Nucleus accumbens (tissue), 56 donors: ENCODE measurements at places on chromosomes 3 and 15.

DNA sequence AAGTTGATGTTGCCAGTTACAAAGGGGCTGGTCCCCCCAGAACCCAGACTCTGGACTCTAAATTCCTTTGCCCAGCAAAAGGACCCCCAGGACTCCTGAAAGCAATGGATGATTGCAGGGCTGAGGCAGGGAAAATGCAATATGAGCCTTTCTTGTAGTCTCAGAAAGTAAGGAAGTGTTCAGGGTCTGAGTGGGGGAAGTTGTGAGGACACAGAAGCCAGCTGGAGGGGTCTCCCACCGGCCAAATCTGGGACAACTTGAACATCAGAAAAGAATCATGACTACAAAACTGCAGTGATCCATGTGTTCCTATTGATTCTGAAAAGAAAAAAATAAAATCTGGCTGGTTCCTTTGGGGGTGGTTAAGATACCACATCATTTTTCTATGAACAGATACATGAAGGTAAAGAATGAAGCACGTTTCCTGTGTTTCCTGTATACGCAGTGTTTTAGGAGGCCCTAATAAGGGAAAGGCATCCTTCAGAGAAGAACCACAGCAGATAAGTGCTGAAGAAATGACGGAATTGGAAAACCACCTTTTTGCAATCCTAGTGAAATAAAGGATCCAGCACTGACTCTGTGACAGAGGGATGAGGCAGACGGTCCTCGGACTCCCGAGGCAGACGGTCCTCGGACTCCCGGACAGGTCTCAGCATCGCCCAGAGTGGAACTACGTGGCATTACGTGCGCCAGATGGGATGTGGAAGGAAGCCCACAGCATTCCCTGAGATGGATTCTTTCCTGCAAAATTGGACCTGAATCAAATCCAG lies 22.2 kb upstream of the GRIP2 start:
- no peak for DNase-seq

DNA sequence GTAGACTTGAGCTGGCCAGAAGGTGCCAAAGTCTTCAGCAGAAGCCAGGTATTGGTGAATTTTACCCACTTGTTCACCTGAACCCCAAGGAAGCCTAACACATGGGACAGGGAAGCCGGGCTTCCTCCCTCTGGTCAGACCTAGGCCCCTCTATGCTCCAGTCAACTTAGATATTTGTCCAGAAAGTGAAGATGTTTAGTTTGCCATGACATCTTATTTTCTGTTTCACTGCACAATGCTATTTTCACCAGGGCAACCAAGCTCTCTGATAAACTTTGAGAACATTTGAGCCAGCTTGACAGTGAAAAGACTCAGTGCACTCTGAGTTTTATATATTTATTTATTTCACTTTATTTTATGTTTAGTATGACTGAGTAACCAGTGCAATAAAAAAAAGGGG lies 71.0 kb downstream of the SOX14 start:
- DNase-seq = no peak

DNA sequence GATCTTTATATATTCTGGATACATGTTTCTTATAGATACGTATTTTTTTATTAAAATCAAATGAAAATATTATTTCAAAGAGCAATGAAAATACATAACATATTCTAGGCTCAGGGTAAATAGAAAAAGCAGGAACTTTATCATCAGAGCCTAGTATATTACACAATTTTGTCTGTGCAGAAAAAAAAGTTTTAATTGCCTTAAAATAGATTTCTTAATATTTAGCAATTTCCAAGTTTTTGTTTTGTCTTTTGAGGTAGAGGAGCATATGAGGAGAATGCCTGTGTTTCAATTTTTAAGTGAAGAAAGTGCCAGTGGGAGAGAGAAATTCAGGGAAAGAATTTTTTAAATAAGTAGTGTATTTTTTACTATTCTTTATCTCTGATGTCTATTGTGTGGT lies 10.5 kb downstream of the CAPN7 start:
- DNase-seq = no peak

DNA sequence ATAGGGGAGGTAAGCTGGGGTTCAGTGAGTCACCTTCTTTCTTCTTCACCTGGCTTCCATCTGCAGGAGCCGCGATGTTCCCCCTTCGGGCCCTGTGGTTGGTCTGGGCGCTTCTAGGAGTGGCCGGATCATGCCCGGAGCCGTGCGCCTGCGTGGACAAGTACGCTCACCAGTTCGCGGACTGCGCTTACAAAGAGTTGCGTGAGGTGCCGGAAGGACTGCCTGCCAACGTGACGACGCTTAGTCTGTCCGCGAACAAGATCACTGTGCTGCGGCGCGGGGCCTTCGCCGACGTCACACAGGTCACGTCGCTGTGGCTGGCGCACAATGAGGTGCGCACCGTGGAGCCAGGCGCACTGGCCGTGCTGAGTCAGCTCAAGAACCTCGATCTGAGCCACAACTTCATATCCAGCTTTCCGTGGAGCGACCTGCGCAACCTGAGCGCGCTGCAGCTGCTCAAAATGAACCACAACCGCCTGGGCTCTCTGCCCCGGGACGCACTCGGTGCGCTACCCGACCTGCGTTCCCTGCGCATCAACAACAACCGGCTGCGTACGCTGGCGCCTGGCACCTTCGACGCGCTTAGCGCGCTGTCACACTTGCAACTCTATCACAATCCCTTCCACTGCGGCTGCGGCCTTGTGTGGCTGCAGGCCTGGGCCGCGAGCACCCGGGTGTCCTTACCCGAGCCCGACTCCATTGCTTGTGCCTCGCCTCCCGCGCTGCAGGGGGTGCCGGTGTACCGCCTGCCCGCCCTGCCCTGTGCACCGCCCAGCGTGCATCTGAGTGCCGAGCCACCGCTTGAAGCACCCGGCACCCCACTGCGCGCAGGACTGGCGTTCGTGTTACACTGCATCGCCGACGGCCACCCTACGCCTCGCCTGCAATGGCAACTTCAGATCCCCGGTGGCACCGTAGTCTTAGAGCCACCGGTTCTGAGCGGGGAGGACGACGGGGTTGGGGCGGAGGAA lies 2.6 kb downstream of the ISLR2 start:
- DNase-seq = no peak

DNA sequence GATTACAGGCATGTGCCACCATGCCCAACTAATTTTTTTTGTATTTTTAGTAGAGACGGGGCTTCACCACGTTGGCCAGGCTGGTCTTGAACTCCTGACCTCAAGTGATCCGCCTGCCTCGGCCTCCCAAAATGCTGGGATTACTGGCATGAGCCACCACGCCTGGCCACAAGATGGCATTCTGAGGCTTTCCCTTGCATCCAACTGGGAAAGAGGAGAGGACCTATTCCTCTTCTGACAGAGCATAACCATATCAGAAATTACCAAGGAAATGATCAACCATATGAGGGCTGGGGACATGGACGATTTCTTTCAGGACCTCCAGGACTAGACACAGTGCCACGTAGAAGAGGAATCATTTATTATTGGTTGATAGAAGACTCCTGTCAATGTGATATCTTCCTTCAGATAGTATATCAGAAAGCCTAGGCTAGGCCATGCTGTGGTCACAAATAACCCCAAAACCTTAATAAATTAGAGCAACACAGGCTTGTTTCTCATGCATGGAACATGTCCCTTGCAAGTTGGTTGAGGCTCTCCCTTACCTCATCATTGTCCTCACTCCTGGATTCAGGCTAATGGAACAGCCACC lies 372.3 kb upstream of the IL12A start:
- DNase-seq = no peak

- no peak for DNase-seq
These were observed 1.2 kb downstream of the EOGT start for GRCh38 chr3:69012100-69012799.

DNA sequence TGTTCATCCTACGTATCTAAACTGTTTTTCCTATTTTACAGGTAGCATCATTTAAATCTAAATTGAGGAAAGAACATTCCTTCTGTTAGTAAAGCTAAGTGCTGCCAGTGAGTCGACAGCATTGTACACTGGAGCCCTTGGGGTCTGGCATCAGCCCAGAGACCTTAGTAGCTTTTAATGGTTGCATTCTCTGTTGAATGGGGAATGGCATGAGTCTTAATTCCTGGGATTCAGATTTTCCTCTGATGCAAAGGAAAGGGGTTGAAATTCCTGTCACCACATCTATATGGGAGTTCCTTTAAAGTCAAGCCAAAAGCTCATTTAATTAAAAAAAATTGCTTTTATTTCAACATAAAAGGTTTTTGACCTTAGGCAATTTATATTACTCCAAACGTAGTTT lies 148.4 kb upstream of the GBE1 start:
- DNase-seq = no peak

GRCh38 chr3:131444180-131444579 lies 58.6 kb downstream of the MRPL3 start:
- DNase-seq = no peak

GRCh38 chr3:38653685-38654537 lies 4.4 kb upstream of the SCN5A start:
- DNase-seq = no peak

- DNase-seq = no peak
These were observed 53.7 kb downstream of the ARNT2 start for GRCh38 chr15:80457896-80458295.

DNA sequence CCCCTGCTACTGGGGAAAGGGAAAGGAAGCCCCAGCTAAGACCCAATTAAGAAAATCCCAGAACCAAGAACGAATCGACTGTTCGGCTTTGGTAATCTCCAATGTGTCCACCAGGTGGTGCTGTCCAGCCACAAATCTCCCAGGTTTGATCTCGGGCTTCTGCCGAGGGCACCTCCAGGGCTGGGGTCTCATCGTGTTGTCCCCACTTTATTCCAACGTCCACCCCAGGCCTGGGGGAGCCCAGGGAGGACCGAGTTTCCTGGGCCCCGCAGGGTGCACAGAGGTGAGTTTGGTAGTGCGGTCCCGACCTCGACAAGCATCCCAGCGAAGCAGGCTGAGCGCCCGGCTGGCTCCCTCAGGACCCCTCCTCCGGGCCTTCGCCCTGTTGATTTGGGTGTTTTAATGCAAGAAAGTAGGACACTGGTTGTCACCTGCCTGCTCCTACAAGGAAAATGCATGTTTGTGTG lies 185.1 kb downstream of the GOLGA6L6 start:
- no peak for DNase-seq

GRCh38 chr3:25456723-25457670 lies 28.9 kb downstream of the RARB start:
- DNase-seq = no peak
